Metanephros (tissue), 2 donors: ENCODE measurements at places on chromosomes 3 and 15. TPM values are rescaled to one million over a fixed set of nuclear protein-coding genes. Genes with fewer than 3 reads are reported as not detected.

Gene BOC
- 40.6 TPM for total RNA-seq

Gene AQP9
- total RNA-seq: 3.2 TPM

Gene CLDN18
- 0.29 TPM for total RNA-seq

Gene KLHL25
- 16.2 TPM for total RNA-seq

Gene SLC30A4
- 9.6 TPM for total RNA-seq

Gene C3orf22
- total RNA-seq: 0.12 TPM
